ENCODE measurements at places on chromosomes 3 and 15.
A peak's percentile ranks its signal among the peaks of the same experiment; 100 is the strongest.

GRCh38 chr3:108412121-108412750 lies 98.2 kb downstream of the MYH15 start:
- no peak for DNase-seq

DNA sequence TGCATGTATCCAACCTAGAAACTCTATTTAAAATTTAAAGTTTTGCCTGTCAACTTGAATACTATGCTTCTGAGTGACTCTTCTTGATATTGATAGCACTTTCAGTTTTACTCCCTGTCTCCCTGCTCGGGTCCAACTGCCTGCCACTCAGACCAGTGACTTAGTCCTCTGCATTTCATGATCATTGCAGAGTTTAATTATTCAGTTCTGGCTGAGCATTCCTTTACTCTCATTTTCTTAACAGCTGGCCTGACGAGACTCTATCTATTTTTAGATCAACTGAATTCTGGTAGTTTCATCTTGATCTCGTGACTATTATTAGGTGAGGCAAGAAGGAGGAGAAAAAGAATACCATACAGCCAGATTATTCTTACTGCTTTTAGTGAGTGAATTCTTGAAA lies 617.4 kb downstream of the SI start:
- no peak for DNase-seq

DNA sequence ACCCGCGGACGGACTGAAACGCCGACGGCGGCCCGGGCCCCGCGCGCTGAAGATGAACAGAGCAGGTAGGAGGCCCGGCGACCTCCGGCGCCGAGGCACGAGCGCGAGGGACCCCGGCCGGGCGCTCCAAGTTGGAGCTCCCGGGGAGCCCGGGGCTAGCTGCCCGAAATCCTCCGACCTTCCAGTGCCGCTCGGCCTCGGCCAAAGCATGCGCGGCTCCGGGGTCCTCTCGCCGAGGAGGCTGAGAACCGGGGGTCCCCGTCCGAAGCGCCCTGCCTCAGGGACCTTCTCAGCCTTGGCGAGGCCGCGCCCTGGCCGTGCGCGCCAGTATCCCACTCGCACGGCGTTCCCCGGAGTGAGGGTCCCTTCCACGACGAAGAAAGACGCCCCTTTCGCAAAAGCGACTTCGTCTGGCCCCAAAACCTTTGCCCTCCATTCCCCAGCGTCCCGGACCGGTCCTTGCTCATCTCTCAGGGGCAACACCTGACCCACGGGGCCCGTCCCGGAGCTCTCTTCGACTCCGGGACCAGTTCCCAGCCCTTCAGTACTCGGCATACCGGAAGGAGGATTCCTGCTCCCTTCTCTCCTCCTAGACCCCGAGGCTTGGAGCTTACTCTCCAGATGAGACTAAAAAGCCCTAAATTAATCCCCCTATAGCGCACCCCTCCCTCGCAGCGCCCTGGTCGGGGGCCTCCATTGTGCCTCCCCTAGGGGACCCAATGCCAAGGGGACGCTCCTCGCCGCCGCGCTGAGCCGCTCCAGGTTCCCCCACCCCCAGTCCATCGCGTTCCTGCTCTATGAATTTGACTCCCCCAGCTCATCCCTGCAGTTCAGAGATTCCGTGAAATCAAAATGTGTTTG lies 7.7 kb upstream of the FGD5 start:
- DNase-seq: peak; percentile 73

DNA sequence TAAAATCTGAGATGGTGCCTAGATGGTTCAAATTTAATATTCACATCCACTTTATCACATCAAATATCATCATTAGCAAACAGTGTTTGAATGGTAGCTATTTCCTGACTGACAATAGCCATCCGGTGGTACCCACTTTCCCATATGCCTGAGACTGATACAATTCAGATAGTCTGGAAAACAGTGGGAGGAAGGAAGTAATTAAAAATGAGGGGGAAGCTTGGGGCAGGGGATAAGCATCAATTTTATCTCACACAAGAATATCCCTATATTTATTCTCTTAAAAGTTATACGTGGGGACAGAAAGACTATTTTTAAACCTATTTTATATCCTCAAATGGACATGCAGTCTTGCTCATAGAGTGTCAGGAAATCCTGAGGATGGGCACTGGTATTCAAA lies 122.5 kb upstream of the GAP43 start:
- no peak for DNase-seq

GRCh38 chr3:71724584-71725270 lies 475 bp downstream of the EIF4E3 start:
- DNase-seq: peak; percentile 60

DNA sequence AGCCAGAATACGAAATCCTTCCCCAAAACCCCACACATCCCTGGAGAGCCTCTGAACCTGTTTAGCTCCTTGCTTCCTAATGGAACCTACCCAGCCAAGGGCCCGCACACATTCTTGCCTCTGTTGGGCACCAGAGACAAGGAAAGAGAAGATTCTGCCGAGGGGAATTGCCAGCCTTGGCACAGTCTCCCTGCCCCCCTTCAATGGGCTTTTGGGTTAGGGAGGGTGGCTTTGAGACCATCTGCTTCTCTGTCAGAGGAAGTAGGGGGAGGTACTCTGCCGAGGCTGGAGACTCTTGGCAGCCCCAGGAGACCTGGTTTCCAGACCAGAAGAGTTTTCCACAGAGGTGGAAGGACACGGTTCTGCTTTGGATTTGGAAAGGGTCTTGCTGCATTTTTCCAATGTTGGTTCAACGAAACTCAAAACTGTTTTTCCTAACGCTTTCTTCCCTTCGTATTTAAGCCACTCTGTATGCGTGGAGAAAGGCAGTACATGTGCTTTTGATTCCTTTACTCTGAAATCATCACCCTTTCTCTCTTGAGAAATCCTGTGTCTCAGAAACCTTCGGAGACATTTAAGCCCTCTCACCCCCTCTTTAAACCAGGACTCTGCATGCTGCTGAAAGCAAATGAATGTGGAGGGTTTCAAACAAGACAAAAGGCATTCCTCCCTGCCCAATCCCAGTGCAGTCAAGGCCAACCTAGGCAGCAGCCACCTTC lies 78.8 kb upstream of the PRR23C start:
- DNase-seq: no peak

DNA sequence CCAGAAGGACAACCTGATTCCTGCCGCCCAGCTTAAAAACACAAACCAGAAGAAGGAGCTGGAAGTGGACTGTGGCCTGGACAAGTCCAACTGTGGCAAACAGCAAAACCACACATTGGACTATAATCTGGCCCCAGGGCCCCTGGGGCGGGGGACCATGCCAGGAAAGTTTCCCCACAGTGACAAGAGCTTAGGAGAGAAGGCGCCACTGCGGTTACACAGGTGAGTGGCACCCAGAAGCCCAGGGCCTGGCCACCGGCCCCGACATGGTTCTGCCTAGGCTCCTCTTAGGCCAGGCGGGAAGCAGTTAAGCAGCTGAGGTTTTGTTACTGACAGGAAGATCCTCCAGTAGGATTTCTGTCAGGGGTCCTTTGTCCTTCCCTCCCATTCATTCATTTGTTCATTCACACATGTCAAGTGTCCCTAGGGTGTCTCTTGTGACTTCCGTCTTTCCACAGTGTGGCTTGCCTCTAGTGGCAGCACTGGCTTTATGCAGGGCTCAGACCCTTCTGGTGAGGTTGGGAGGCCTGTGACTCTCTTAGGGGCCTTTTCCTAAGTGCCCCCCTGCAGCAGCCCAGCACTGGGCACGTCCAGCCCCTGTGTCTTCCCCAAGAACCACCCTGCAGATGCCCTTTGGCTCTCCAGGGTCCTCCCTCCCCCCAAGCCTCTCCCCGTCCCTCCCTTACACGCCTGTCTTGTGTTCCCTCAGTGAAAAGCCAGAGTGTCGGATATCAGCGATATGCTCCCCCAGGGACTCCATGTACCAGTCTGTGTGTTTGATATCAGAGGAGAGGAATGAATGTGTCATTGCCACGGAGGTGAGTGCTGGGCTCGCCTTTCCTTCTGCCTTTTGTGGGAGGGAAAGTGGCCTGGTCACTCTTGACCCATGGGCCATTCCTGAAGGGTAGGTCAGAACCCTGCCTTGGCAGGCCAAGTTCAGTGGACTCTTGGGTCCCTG lies 7.8 kb downstream of the DLL4 start:
- no peak for DNase-seq

DNA sequence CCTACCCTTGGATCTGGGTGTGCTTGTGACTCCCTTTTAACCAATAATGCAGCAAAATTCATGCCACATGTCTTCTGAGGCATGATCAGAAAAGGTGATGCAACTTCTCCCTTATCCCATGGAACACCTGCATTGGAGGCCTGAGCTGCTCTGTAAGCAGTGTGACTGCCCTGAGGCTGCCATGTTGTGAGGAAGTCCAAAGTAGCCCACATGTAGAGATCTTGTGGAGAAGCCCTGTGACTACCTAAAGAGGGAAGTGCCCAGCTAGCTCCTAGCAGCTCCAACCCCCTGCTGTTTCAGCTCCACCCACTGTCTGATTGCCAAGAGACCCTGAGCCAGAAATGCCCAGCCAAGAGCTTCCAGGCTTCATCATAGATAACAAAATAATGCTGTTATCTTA lies 6.4 kb upstream of the NR1D2 start:
- no peak for DNase-seq

DNA sequence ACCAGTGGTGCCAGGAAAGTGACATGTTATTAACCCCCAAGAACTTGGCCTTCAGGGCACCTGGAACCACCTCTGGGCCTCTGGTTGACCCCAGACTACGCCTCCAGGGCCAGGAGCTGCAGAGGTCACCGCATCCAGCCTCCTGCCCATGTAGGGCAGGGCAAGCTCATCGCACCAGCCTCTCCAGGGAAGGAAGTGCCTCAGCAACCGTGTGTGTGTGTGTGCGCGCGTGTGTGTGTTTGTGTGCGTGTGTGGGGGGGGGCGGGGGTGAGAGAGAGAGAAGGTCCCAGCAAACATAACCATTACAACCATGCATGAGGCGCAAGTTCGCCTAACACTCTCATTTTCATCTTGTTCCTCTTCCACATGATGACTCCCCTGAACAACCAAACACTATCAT lies 31.8 kb downstream of the RAB6B start:
- no peak for DNase-seq

DNA sequence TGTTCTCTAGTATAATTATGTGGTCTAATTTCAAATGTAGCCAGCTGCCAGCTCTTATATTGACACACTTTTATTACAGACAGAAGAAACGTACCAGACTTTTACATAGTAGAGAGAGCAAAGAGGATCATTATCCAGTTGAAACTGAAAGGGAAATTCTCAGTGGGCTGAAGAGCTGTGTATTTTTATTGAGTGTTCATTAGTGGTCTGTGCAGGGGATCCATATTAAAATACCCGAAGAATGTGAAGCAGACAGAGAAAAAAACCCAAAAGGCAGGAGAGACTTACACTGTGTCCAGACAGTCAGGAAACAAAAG lies 41.3 kb downstream of the MYRIP start:
- no peak for DNase-seq

DNA sequence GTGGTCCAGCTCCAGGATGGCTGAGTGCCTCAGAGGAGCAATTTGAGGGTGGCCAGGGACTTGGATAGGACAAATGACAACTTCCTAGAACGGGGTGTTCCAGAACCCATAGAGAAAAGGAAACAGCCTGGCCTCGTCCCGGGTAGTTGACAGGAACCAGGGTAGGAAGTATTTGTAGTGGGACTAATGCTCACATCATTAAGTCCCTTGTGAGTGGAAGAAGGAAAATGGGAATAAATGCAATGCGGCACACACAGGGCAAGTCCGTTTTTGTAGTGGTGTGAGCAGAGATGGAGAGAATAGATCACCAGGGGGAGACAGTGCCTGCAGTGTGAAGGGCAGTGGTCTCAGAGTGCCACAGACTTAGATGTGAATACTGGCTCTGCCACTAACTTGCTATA lies 19.6 kb downstream of the TIMP4 start:
- peak; percentile 64 for DNase-seq

DNA sequence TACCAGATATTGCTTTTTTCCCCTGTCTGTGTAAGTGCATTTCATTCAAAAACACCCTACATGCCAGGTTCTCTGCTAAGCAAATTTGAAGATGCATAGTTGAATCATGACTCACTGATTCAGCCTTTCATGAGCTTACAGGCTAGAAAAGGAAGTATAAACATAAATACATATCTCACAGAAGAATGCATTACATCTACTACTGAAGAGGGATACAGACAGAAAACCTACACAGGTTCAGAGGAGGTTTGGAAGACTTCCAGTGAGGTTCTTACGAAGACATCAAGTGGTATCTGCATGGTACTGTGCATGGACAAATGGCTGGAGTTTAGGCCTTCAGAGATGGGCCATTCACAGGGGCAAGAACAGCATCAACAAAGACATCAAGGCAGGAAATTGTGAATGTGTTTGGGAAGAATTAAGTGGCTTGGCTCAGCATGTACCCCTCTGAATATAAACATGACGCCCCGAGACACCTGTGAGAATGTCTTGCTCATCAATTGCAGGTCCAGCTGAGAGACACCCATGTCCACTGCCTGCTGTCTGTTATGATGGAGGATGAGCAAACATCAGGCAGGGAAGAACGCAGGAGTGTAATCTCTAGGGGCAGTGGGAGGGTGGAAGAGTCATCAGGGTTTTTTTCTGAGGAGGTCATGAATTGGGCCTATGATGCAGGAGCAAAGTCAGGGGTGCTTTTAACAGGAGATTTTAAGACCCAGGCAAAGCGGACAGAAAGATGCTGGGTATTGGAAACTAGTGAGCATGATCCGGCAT lies 105.1 kb upstream of the GALNT15 start:
- DNase-seq: no peak

GRCh38 chr3:40801284-40801741 lies 276.6 kb downstream of the ZNF621 start:
- DNase-seq: no peak

DNA sequence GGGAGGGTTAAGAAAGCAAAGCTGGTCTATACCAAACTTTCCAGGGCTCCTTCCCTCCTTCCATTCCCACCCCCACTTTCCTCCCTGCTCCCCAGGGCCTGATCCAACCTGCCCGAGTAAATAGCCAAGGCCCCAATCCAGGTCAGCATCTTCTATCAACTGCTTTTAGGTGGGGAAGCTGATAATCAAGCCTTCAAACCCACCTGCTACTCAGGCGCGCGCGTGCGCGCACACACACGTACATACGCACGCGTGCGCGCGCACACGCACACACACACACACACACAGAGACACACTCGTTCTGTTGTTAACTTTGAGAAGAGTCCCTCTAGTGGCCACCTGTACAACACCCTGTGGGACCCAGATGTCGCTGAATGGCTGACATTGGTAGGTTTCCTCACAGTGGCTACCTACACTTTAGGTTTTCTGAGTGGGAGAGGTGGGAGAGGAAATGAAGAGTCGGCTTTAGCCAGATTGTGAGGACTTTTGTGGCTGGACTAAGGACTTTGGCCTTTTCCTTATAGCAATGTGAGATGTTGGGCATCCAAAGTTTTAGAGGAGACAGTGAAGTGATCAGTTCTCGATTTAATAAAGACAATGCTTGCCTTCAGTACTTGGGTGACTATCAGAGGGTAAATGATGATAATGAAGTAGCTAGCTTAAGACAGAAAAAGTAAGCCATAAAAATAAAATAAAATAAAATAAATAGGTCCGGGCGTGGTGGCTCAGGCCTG lies 179.9 kb upstream of the C2CD4B start:
- peak; percentile 95 for DNase-seq

Measured in GM23338 (cell line).